ENCODE measurements at places on chromosomes 13 and 19.

DNA sequence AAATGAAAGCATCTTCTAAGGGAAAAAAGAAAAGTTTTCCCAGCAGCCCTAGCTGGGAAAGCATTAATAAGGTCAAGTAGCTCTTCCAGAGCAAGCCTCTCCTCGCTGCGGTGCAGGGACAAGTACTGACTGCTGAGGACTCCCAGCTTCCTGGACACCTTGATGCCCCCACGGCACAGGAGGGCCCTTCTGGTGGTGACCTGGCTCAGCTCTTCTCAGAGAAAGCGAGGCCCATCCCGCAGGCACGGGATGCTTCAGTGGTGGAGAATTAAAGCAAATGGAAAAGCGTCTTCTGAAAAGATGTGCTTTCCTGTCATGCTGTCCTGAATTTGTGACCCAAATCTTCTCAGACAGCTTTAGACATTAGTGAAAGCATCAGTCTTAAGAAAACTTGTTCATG lies 38.8 kb upstream of the LATS2 start:
- no peak for DNase-seq

GRCh38 chr13:97057176-97057575 lies 62.9 kb upstream of the OXGR1 start:
- DNase-seq: no peak

- no peak for DNase-seq
These were observed 220.9 kb upstream of the SOX21 start for GRCh38 chr13:94933230-94933751.

- no peak for DNase-seq
These were observed 157.9 kb downstream of the RNF17 start for GRCh38 chr13:24921881-24922280.

DNA sequence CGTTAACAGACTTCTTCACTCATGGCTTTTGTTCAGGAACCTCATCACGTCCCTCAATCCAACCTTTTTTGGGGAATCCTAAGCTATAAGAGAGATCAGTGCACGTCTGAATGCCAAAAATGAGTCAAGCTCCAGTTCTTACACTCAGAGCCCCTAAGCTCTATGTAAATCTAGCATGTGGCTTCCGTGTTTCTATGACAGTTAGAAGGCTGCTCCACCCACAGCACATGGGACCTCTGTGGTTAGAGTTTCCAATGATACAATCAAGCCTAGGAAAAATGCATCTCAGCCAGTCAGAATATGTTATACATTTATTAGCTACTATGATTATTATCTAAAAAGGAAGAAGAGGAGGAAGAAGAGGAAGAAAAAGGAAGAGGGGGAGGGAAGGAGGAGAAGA lies 135.9 kb downstream of the ENOX1 start:
- DNase-seq: no peak

DNA sequence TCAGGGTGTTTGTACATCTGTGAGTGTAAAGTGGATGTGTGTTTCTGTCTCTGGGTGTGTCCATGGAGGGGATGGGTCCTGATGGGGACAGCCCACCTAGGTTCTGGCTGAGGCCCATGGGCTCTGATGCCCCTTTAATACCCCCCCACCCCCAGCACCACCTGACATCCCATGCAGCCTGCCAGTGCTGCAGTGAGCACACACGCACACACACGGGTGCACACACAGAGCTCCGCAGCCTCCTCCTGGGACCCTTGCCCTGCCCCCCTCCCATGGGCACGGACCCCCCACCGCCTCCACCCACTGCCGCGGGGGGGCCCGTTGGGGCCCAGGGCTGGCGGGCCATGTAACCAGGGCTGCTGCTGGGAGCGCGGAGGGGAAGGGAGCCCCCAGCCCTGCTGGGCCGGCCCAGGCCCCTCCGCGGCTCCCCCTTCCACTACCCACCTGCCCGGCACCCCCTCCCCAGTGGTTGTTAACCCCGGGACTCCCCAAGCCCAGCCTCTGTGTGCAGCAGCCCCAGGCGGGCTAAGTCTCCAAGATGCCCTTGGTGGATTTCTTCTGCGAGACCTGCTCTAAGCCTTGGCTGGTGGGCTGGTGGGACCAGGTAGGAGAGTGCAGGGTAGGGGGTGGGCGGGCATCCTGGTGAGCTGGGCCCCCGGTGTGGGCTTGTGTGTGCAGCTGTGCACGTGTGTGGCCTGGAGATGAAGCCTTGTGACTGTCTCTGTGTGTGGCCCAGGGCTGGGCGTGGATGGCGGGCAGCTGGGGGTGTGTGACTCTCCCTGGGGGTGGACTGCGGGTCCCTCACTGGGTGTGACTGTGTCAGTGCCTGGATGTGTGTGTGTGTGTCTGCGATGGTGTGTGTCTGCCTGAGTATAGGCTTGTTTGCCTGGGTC lies 32.6 kb downstream of the PDE4A start:
- DNase-seq: no peak

GRCh38 chr19:2811735-2812413 lies 7.8 kb upstream of the ZNF554 start:
- no peak for DNase-seq

GRCh38 chr13:90547272-90547790 lies 800.2 kb upstream of the MIR17HG start:
- no peak for DNase-seq

DNA sequence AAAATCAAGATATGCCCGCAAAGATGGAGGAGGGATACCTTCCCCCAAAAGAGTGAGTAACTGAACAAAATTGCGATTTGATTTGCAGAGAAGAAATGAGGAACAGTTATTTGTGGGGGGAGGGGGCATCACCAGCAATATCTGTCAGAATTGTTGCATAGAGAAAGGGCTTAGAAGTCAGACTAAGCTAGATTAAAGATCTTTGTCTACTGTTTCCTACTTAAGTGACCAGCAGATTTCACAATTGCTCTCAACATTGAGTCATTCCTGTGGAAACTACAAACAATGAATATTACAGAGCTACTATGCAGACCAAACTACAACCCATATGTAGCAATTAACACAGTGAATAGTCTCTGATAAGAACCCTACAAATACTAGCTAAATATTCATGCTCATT lies 27.4 kb downstream of the FPR3 start:
- no peak for DNase-seq

DNA sequence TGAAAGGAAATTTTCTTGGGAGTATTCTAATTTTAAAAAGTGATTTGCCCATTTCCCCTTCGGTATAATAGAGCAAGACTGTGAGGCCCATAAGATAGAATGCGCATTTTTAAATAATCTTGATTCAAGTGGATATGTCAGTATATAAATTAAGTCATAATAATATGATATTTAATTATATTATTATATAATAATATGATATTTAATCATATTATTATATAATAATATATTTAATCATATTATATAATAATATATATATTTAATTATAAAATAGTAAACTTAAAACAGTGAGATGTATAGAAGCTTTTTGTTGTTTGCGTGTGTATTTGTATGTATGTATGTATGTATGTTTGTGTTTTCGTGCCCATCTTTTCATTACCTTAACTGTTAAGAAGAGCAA lies 682.5 kb downstream of the PCDH9 start:
- no peak for DNase-seq

DNA sequence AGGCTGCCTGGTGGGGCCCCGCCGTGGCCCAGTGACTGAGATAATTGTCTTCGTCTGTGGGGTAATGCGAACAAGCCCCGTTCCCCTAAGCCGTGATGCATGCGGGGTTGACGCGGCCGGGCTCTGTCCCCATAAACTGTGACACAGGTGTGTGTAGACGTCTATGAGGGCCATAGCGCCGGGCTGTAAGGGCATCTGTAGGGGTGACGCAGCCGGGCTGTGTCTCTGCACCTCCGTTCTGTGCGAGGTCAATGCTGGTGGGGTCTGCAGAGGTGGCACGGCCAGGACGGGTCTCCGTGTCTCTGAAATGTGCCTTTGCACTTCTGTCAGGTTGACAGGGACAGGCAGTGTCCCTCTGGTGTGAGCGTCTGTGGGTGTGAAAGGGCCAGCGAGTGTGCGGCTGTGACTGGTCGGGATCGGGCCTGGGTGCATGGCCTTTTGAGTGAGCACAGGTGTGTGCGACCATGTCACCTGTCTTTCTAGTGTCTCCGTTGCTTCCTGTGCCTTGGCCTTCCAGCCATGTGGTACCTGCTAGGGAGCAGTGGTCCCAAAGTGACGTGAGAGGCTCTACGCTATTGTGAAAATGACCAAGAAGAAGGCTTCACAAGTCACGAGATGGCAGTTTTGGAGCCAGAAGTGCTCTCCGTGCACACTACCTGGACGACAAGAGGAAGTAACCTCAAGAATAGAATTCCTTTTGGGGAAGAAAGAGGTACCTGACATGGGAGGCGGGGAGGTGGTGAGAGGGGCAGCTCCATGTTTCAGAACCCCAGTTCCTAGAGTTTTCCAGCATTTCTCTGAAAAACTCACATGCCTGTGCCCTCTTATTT lies 16.4 kb upstream of the ZNF331 start:
- DNase-seq: no peak

- no peak for DNase-seq
These were observed 2.4 kb upstream of the UQCRFS1 start for GRCh38 chr19:29215322-29215845.

DNA sequence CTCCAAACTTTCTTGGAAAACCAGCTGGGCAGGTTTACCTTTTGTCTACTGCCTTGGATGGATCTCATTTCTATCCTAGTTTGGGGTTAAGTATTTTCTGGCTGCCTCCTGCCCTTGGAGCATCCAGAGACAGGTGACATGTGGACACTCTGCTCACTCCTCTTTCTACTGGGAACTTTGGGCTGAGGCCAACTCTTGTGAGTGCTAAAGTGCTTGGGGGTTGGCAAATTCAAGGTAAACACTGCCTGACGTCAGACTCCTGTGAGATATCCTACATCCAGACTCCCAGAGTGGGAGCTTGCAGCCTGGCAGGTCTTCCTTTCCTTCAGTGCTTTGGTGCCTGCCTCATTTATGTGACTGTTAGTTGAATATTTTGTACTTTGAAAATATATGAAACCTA lies 388.1 kb downstream of the KCNRG start:
- DNase-seq: no peak

- no peak for DNase-seq
These were observed 5.5 kb upstream of the FSTL3 start for GRCh38 chr19:670609-671075.

DNA sequence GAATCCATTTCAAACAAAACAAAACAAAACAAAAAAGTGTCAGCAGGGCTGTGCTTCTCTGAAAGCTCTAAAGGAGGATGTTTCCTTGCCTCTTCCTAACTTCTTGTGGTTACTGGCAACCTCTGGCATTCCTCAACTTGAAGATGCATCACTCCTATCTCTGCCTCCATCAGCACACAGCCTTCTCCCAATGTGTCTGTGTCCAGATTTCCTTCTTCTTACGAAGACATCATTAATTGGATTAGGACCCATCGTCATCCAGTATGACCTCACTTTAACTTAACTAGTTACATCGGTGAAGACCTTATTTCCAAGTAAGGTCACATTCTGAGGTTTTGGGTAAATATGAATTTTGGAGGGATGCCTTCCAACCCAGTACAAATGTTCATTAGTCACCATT lies 33.8 kb upstream of the GTF2F2 start:
- DNase-seq: no peak

DNA sequence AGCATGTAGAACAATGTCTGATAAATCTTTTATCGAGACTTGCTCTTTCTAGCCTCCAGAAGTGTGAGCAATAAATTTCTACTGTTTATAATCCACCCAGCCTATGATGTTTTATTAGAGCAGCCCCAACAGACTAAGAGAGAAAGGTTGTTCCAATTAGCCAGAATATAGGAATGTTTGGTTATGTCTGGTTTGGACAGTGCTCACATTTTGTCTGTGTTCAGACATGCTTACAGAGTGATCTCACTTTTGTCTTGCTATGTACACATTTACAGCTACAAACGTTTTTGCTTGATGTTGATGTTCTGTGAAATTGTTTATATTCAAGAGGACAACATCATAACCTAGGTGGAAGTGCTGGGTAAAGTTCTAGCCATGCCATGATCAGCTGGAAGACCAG lies 18.0 kb upstream of the EVI5L start:
- no peak for DNase-seq

DNA sequence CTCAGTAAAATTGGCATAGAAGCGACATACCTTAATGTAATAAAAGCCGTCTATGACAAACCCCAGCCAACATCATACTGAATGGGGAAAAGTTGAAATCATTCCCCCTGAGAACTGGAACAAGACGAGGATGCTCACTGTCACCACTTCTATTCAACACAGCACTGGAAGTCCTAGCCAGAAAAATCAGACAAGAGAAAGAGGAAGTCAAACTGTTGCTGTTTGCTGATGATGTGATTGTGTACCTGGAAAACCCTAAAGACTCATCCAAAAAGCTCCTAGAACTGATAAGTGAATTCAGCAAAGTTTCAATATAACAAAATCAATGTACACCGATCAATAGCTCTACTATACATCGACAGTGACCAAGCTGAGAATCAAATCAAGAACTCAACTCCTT lies 63.3 kb downstream of the TNFSF13B start:
- DNase-seq: no peak

DNA sequence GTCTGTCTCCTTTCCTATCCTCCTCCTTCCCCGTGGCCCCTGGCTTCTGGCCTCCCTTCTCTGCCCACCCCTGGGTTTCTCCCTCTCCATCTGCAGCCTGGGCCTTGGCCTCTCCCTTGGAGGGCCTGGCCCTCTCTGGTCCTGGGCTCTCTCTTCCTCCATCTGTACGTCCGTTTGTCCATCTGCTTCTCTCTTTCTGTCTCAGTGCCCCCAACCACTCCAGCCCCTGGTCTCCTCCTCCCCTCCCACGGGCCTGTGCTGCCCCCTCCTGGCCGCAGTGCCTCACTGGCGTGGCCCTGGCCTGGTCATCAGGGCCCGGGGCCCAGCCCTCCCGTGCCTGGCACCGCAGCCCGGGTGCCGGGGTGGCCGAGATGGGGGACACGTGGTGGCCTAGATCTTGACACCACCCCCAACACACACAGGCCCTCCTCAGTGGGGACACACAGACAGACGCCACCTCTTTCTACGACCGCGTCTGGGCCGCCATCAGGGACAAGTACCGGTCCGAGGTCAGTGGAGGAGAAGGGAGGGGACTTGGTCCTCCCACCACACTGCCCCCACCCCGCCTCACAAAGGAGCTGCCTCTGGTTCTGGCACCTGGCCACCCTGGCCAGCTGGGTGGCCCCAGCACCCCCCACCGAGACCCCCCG lies 11.3 kb downstream of the PRKCSH start:
- peak; percentile 90 for DNase-seq

- peak; percentile 100 for DNase-seq
These were observed at the start of gene GPX4 for GRCh38 chr19:1103708-1104310. Gene GPX4, plus strand, starts transcription at chr19:1103994. Its CDS starts 50 bp downstream, at chr19:1104044.

DNA sequence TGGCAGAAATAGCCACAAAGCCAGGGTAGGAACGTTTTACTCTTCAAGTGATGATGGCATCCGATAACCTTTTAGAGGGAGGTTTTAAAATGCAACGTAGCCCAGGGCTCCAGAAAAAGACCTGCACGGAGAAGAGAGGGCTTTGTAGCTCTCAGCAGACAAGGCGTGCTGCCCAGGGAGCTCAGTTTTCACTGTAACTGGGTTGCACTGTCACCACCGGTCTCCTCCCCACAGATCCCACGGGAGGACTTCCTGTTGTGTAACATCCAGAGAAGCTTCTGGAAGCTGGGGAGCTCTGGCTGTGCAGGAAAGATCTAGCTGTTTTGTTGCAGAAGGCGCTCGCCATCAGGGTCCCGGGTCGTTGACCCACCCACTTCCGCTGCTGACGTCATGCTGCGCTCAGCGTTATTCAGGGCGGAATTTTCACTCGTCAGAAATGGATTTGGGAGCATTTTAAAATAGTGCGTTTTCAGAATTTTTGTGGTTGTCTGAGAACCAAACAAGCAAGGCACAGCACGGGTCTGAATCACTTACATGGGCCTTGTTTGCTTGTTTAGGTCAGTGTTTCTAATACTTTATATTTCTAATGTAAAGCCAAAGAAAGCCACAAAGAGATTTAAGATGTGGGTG lies 50.8 kb downstream of the ATP11A start:
- peak; percentile 64 for DNase-seq

- no peak for DNase-seq
These were observed 3.3 kb upstream of the ATP1A3 start for GRCh38 chr19:41997121-41997850.

Measured in putamen (tissue), 1 donor.